RPMI7951 (cell line): ENCODE measurements at places on chromosomes 3 and 15. TPM values are rescaled to one million over a fixed set of nuclear protein-coding genes. Genes with fewer than 3 reads are reported as not detected.

- no peak for DNase-seq
These were observed 47.8 kb downstream of the ATP13A4 start for GRCh38 chr3:193506921-193507320.

DNA sequence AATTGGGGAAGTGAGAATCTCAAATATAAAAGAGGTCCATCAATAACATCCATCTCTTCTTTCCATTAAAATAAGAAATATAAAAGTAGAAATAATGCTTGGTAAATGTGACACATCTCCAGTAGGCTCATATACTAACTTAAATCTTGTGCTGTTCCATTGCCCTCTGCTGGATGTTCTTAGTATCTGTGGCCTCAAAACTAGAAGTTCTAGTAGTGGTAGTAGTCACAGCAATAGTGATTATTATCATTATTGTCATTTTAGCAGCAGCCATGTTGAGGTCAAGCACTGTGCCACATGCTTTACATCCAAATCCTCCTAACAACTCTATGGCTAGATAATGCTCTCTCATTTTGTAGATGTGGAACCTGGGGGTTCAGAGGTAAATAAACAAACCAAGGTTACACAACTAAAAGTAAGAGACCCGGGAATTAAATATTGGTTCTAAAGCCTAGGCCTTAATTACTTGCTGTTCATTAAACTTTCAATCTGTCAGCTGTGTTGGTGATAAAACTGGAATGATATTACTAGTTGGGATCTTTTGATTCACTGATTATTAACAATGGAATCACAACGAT lies 20.2 kb upstream of the BTLA start:
- peak; percentile 66 for DNase-seq

GRCh38 chr15:47442371-47442770 lies 274.9 kb upstream of the SEMA6D start:
- no peak for DNase-seq

- DNase-seq = no peak
These were observed 29.1 kb downstream of the SLC6A1 start for GRCh38 chr3:11021611-11022011.

- DNase-seq = peak; percentile 86
These were observed 62.9 kb upstream of the PTX3 start for GRCh38 chr3:157373783-157374182.

DNA sequence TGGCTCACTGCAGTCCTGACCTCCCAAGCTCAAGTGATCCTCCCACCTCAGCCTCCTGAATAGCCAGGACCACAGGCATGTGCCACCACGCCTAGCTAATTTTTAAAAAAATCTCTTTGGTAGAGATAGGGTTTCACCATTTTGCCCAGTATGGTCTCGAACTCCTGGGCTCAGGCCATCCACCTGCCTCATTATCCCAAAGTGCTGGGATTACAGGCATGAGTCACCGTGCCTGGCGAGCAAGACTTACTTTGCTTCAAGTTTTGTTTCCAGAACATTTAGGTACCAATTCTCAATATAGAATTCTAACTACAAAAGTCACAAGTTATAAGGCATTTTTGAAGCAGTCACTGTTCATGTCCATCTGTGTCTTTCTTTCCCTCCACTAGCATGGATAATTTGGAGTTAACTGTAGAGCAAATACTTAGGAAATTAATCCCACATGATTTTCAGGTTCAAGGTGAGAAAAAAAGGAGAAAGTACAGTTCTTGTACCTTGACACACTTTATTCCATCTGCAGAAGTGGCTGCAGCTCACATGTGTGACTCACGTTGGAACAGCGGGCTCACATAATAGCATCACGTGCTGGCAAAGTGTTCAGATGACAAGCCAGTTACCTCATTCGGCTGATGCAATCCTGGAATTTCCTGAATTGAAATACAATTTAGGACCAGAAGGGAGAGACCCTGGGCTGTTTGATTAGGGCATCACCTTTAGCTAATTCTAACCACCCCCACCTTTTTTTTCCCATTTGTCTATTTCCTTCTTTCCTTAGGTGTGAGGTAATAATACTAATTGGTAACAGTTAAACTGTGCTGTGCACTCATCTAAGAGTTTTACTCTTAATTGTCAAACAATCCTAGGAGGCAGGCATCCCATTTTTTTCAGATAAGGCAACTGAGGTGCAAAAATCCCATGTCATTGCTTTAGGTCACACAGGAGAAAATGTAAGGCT lies 46.9 kb upstream of the NEDD4 start:
- peak; percentile 92 for DNase-seq

DNA sequence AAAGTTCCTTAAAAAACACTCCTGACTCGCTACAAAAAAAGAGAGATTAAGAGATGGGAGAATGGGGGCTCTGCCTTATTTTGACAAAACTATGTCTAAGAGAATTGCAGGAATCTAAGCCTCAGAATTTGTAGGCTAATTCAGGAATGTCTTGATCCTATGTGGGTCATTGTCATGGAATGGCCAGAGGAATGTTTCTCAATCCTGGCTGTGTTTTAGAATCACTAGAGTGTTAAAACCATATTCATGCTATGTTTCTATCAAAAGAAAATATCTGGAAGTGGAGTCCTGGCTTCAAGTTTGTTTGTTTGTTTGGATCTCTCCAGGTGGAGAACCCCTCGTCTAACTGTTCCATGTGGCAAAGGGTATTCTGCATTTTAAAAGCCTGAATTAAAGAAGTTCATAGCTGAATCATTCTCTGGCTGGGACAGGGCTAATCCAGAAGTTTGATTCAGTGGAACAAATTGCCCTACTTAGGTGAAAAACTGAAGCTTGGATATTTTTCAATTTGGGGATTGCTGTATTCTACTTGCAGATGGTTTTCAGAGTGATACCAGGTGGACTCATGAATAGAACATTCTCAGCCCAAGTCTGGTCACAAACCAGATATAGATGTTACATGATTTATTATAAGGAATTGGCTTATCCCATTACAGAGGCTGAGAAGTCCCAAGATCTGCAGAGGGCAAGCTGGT lies 28.2 kb downstream of the GJD2 start:
- DNase-seq = no peak

- no peak for DNase-seq
These were observed 418.6 kb upstream of the MDFIC2 start for GRCh38 chr3:70731046-70731445.

DNA sequence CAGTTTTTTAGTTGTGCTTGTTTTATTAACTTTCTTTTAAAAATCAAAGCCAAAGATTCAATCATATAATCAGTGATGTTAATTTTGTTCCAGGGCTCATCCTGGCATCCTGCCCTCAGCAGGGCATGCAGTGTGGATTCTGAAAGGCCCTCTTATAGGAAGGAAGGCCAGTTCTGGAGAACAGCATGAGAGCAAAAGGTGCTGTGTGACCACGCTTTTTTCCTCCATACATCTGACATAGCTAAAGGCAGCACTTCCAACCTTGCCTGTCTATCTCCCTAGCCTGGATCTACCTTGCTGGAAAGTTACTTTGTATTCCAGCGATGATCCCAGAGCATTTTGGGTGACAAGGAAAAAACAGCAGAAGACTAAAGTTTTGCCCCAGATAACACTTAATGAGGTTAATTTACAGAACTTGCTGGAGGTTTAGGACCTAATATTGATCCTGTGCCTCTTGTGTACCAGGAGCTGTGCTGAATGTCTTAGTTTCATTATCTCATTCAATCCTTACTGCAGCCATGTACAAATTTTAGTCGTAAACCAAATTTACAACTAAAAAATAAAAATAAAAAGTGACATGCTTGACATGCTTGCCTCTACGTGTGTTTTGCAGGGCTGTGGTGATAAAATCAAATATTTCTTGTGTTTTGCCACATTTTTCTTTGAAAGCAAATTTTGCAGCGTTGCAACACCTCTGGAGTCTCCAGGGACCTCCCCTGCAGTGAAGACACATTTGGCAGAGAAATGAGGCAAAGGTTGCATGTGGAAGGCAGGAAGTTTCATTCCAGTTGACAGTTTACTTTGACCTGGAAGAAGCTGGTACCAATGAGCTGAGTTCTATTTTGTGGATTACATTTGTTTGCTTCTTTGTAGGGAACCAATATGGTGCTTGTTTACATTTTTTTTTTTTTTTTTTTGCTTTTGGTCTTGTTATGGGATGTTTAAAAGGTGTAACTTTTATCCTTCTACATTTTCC lies 13.2 kb downstream of the IL1RAP start:
- no peak for DNase-seq

GRCh38 chr3:125460233-125460632 lies 59.8 kb downstream of the SNX4 start:
- DNase-seq = no peak

- DNase-seq = no peak
These were observed 17.3 kb upstream of the GPR156 start for GRCh38 chr3:120302361-120302760.

GRCh38 chr3:14474363-14475081 lies 65.6 kb downstream of the GRIP2 start:
- peak; percentile 69 for DNase-seq

GRCh38 chr3:62119139-62119538 lies 254.2 kb downstream of the FEZF2 start:
- no peak for DNase-seq

DNA sequence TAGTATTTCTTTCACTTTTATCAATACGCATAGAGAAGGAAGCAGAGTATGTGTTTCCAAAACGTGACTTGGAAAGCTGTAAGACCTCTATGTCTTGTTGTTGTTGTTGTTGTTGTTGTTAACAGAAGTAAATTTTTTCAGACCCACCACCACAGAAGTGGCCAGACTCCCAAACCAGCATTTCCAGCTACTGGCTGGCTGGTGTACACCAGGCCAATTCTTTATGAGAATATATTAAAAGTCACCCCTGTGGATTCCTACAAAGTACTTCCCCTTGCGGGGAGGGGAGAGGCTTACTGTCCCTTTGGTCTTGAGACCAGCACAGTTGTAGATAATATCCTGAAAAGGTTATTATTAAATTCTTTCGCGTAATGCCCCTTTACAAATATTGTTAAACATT lies 1.6 kb upstream of the FOXP1 start:
- no peak for DNase-seq

The SEC62 gene
- 21.3 and 25.8 TPM in 2 replicates for total RNA-seq

The CFAP91 gene
- not detected in 2 replicates for total RNA-seq

The TFG gene
- total RNA-seq = 104 and 134 TPM in 2 replicates

The GALNT15 gene
- 0.12 TPM in 1 of 2 replicates, not detected in the other for total RNA-seq

The DPPA2 gene
- not detected in 2 replicates for total RNA-seq

The VILL gene
- total RNA-seq = 3.3 and 3.5 TPM in 2 replicates

The TRIM42 gene
- total RNA-seq = not detected in 2 replicates

The TPRG1 gene
- 0.98 and 2.0 TPM in 2 replicates for total RNA-seq

The C3orf49 gene
- not detected in 2 replicates for total RNA-seq

The LINGO1 gene
- not detected in 2 replicates for total RNA-seq
